ENCODE measurements at places on chromosomes 4 and X. TPM values are rescaled to one million over a fixed set of nuclear protein-coding genes. Genes with fewer than 3 reads are reported as not detected.

GYPB gene
- not detected for total RNA-seq

RAI2 gene
- total RNA-seq = not detected

BEND4 gene
- total RNA-seq = not detected

GPR50 gene
- not detected for total RNA-seq

DIPK2B gene
- total RNA-seq = not detected

TLR6 gene
- total RNA-seq = 3.1 TPM

COX7B2 gene
- not detected for total RNA-seq

PNMA6A gene
- 4.4 TPM for total RNA-seq

MSANTD1 gene
- 0.85 TPM for total RNA-seq

SSX2B gene
- not detected for total RNA-seq

TRO gene
- 21.0 TPM for total RNA-seq

SAT1 gene
- 66.7 TPM for total RNA-seq

All from hair follicle dermal papilla cell (primary cell).